GM23248 (cell line): ENCODE measurements at places on chromosomes 3 and 15.

DNA sequence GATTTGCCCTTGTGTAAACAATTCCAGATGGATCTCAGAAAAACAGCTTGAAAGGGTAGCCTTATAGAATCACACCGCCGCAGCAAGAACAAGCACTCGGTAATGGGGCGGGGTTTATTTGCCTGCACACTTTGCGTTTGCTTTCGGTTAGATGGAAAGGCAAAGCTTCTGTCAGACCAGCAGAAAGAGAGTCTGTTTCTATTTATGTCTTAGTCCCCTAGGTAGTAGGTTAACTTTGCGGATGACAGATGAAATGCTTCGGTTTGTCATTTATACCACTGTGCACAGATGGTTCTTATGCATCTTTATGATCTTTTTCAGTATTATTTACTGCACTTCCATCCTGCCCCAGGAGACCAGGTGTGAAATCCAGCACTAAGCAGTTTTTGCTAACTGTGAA is 62.2 kb downstream of the PYDC2 start:
- H3K27me3 ChIP-seq, result no peaks in the 10 kb centered on the region
- no peak for DNase-seq
- no peak overlapping the region for H3K27ac ChIP-seq
- no peaks in the 10 kb centered on the region for H3K36me3 ChIP-seq

DNA sequence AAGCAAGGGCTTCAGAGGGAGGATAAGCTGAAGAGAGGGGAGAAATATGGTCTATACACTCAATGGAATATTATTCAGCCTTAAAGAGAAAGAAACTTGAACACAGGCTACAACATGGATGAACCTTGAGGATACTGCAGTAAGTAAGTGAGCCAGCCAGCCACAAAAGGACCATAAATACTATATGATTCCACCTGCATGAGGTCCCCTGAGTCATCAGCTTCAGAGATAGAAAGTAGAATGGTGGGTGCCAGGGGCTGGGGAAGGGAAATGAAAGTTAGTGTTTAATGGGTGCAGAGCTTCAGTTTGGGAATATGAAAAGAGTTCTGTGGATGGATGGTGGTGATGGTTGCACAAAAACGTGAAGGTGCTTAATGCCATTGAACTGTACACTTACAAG is 68.4 kb upstream of the SEC13 start:
- H3K27me3 ChIP-seq, result no peaks in the 10 kb centered on the region
- no peak for DNase-seq
- H3K27ac ChIP-seq, result no peak overlapping the region
- H3K36me3 ChIP-seq, result no peaks in the 10 kb centered on the region
- no peaks in the 10 kb centered on the region for H3K4me1 ChIP-seq
- H3K4me3 ChIP-seq, result no peak overlapping the region

DNA sequence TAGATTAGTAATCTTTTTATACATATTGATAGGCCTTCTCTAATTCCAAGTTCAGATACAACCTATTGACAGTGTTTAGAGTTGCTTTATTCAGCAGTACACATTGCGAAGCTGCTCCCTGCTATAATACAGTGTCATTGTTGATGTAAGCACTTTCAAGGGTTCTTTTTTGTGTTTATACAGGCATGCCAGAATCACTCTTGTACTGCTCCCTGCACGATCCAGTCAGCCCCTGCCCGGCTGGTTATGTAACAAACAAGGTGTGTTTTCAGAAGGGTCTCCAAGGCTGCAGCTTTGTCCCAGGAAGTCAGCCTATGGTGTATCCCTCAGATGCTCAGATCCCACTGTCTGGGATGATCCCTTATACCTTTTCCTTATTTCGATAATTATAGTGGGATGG is 11.3 kb downstream of the QTRT2 start:
- no peaks in the 10 kb centered on the region for H3K27me3 ChIP-seq
- H3K4me1 ChIP-seq, result no peaks in the 10 kb centered on the region
- no peak overlapping the region for H3K4me3 ChIP-seq
- H3K36me3 ChIP-seq, result peaks cover 15% of the 10 kb centered on the region; the same call in 1 of the 2 replicates
- H3K27ac ChIP-seq, result no peak overlapping the region
- no peak for DNase-seq

DNA sequence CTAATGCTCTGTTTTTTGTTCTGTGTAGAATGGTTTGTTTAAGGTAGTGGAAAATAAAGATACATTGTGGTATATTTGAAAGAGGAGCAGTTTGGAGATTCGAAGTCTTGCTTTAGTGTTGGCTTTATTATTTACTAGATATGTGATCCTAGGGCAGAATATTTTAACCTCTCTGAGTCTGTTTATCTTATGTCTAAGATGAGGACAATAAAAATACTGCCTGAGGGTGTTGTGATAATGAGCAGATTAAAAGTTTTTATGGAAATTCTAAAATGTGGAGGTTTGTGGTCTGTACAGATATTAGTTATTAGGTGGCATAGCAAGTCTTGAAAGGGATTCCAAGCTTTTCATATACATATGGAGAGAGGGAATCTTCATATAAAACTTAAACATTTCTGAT is 15.0 kb downstream of the TCF12 start:
- peaks cover 4% of the 10 kb centered on the region; the same call in 1 of the 2 replicates for H3K36me3 ChIP-seq
- no peak overlapping the region for H3K27ac ChIP-seq
- no peaks in the 10 kb centered on the region for H3K27me3 ChIP-seq

DNA sequence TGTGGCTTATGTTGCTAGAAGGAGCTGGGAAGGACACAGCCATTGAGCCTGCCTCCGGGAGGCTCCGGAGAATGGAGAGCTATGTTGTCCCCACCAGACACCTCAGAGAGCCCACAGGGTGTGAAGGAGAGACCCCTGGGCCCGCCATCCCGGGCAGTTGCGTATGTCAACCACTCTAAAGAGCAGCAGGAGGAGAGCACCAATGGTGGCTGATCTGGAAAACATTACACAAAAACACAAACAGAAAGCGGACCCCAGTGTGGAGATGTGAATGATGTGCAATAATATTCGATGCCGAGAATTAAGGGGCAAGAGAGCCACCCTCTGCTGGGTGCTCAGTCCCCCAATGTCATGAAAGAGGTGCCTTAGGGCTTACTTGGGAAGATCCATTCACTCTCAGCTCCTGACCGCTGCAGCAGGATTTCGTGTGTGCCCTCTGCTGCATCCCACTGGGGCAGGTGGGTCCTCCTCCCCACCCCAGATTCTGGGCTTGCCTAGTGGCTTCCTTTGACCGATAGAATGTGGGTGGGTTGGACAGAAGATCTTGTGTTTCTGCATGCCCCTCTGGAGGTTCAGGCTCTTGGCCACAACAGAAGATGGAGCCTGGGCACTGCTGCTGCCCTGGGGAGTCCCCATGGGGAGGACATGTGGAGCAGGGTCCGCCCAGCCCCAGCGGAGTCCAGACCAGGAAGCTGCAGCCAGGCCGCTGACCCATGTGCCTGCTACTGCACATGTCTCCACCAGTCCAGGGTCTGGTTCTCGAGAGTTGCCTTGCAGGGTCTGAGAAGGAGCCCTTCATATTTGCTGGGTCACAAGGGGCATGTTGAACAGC is 245.3 kb downstream of the OCA2 start:
- H3K4me3 ChIP-seq, result no peak overlapping the region
- peak; percentile 12 for DNase-seq
- H3K4me1 ChIP-seq, result no peaks in the 10 kb centered on the region
- no peak overlapping the region for H3K27ac ChIP-seq
- no peaks in the 10 kb centered on the region for H3K36me3 ChIP-seq
- no peaks in the 10 kb centered on the region for H3K27me3 ChIP-seq

GRCh38 chr3:13879102-13879945 is 547 bp downstream of the WNT7A start:
- DNase-seq, result no peak
- H3K27ac ChIP-seq, result no peak overlapping the region
- H3K4me1 ChIP-seq, result no peaks in the 10 kb centered on the region
- 0 out of 2 replicates have a peak overlapping the region, but pooled peaks have one; percentile 23 for H3K4me3 ChIP-seq
- no peaks in the 10 kb centered on the region for H3K36me3 ChIP-seq
- peaks cover 74% of the 10 kb centered on the region for H3K27me3 ChIP-seq

- peak; percentile 72 for DNase-seq
- no peaks in the 10 kb centered on the region for H3K36me3 ChIP-seq
- peaks cover 21% of the 10 kb centered on the region for H3K27me3 ChIP-seq
Observed at GRCh38 chr3:96813820-96814650, at the start of gene EPHA6. Gene EPHA6 (plus strand): TSS chr3:96814594.

- H3K36me3 ChIP-seq, result no peaks in the 10 kb centered on the region
- no peaks in the 10 kb centered on the region for H3K4me1 ChIP-seq
- no peak overlapping the region for H3K4me3 ChIP-seq
- H3K27me3 ChIP-seq, result no peaks in the 10 kb centered on the region; the same call in 1 of the 2 replicates
- DNase-seq, result no peak
Observed at GRCh38 chr15:48279608-48280007, 51.6 kb upstream of the DUT start.

DNA sequence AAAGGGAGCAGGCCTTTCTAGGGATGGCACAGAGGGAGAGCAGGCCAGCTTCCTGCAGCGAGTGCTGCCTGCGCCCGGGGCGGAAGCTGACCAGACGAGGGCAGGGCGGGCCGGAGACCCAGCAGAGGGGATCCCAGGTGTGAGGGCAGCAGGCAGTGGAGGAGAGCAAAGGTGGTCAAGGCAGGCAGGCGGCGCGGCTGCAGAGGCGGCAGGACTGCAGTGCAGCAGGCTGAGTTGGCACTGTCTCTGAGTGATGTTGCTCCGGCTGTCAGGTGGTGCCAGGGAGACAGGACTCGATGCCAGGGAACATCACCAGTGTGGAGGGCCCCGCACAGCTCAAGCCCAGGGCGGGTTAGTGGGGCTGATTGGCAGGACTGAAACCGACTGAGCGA is 22.3 kb upstream of the PLXNA1 start:
- no peak for DNase-seq
- H3K36me3 ChIP-seq, result no peaks in the 10 kb centered on the region

- H3K4me1 ChIP-seq, result 0 out of 2 replicates have a peak, but pooled peaks cover 8% of the 10 kb centered on the region
- no peaks in the 10 kb centered on the region for H3K27me3 ChIP-seq
- no peak for DNase-seq
Observed at GRCh38 chr3:129840707-129841360, 52.7 kb downstream of the TMCC1 start.

DNA sequence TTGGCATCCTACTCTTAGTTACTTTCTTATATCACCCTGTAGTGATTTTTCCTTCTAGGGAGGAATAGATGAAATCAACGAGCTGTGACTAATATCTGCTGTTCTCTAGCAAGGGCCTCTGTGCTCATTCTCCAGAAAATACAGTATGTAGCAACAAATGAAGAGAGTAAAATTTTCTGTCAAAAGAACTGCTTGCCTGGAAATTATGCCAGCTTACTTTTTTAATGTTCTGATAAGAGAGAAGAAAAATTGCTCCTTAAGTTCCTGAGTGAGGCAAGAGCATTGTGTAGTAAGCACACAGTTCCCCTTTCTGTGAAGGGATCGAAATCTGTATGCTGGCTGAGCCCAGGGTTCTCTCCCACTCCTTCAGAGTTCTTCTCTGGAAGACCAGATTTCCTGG is 51.4 kb upstream of the GK5 start:
- peak overlapping the region; percentile 63; the same call in 1 of the 2 replicates for H3K27ac ChIP-seq
- DNase-seq, result peak; percentile 84
- no peaks in the 10 kb centered on the region for H3K36me3 ChIP-seq
- H3K27me3 ChIP-seq, result no peaks in the 10 kb centered on the region
- H3K4me3 ChIP-seq, result no peak overlapping the region

DNA sequence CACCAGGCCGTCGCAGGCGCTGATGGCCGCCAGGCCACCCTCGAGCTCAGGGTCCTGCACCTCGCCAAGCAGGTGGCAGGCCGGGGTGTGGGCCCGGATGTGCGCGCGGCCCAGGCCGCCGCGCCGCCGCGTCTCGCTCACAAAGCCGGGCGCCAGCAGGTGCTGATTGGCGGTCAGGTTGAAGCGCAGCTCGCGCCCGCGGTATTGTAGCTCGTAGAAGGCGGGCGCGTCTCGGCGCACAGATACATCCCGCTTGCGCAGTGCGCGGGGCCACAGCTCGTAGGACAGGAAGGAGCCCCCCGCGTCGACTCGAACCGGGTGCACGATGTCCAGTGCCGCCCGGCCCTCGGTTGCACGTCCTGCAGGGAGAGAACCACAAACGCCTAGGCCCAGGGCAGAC is 11.1 kb downstream of the ADAMTS7 start:
- DNase-seq, result no peak
- no peaks in the 10 kb centered on the region for H3K27me3 ChIP-seq
- no peak overlapping the region for H3K27ac ChIP-seq

GRCh38 chr15:55707518-55707917 is 35.4 kb downstream of the PRTG start:
- H3K4me3 ChIP-seq, result no peak overlapping the region
- DNase-seq, result no peak
- H3K27me3 ChIP-seq, result peaks cover 7% of the 10 kb centered on the region

DNA sequence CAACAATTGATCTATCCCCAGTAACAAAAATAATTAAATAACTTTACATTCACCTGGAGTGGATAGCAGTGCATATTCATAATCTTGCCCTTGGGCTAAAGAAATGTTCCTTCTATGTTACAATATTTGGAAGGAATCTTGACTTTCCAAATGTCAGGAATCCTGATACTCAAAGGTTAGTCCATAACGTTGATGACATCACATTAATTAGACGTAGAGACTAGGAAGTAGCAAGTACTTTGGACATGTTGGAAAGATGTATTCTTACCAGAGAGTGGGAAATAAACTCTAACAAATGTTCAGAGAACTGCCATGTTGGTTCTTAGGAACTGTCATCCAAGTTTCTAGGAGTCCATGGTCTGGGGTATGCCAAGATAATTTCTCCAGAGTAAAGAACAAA is 70.6 kb upstream of the SLC25A36 start:
- no peaks in the 10 kb centered on the region for H3K36me3 ChIP-seq
- no peaks in the 10 kb centered on the region for H3K4me1 ChIP-seq
- peaks cover under 1% of the 10 kb centered on the region; the same call in 1 of the 2 replicates for H3K27me3 ChIP-seq
- H3K4me3 ChIP-seq, result no peak overlapping the region
- no peak for DNase-seq
- no peak overlapping the region for H3K27ac ChIP-seq

- DNase-seq, result no peak
- no peaks in the 10 kb centered on the region for H3K36me3 ChIP-seq
- no peaks in the 10 kb centered on the region for H3K27me3 ChIP-seq
- peaks cover 13% of the 10 kb centered on the region for H3K4me1 ChIP-seq
Observed at GRCh38 chr15:82871832-82872484, 62.5 kb downstream of the WHAMM start.

GRCh38 chr3:10552631-10552943 is 47.2 kb upstream of the ATP2B2 start:
- peaks cover 8% of the 10 kb centered on the region; the same call in 1 of the 2 replicates for H3K27me3 ChIP-seq
- no peak for DNase-seq
- H3K36me3 ChIP-seq, result no peaks in the 10 kb centered on the region
- no peak overlapping the region for H3K27ac ChIP-seq

GRCh38 chr15:50943638-50944037 is 35.2 kb downstream of the AP4E1 start:
- peaks cover 17% of the 10 kb centered on the region for H3K4me1 ChIP-seq
- no peaks in the 10 kb centered on the region for H3K27me3 ChIP-seq
- H3K36me3 ChIP-seq, result peaks cover 19% of the 10 kb centered on the region; the same call in 1 of the 2 replicates
- no peak overlapping the region for H3K27ac ChIP-seq

- H3K4me1 ChIP-seq, result peaks cover 9% of the 10 kb centered on the region
- H3K27ac ChIP-seq, result no peak overlapping the region
- DNase-seq, result no peak
- no peak overlapping the region for H3K4me3 ChIP-seq
Observed at GRCh38 chr3:129758306-129758705, 135.2 kb downstream of the TMCC1 start.

DNA sequence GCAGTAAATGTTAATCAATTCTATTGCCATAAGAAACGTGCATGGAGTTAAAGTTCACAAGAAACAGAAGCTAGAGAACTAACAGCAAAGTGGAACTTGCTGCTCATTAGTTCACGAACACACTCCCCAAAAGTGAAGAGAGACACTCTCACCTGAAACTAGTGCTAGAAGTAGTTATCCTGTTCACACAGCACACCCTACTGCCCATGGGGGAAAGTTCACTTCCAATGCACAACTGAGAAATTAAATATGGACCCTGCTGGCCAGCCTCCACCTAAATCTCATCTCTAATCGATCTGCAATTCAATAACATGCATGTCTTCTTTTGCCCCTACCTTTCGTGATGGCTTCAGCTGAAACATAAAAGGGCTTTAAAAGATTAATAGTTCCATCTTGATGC is 39.4 kb upstream of the FRMD4B start:
- no peaks in the 10 kb centered on the region for H3K36me3 ChIP-seq
- peak; percentile 52 for DNase-seq
- H3K4me1 ChIP-seq, result peaks cover 10% of the 10 kb centered on the region; the same call in 1 of the 2 replicates
- H3K27ac ChIP-seq, result no peak overlapping the region
